ENCODE measurements at places on chromosomes 6 and 20.

DNA sequence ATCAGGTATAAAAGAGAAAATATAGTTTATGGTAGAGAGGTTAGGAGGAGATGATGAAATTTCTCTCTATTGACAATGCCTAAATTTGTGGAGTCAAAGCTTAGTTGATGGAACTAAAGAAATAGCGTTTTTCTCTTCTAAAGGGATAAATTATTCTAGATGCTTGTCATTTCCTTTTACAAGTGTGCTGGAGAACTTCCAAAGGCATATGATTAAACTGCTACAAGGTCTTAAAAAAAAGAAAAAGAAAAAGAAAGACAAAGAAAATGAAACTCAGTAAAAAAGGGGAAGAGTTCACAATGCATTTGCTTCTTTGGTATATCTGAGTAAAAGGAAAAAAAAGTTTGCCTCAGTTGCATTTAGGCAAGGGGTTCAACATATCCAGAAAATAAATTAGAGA lies 499.8 kb upstream of the PTCHD4 start:
- DNase-seq = no peak

- DNase-seq = no peak
Observed at GRCh38 chr6:97669191-97670031, 386.4 kb upstream of the MMS22L start.

DNA sequence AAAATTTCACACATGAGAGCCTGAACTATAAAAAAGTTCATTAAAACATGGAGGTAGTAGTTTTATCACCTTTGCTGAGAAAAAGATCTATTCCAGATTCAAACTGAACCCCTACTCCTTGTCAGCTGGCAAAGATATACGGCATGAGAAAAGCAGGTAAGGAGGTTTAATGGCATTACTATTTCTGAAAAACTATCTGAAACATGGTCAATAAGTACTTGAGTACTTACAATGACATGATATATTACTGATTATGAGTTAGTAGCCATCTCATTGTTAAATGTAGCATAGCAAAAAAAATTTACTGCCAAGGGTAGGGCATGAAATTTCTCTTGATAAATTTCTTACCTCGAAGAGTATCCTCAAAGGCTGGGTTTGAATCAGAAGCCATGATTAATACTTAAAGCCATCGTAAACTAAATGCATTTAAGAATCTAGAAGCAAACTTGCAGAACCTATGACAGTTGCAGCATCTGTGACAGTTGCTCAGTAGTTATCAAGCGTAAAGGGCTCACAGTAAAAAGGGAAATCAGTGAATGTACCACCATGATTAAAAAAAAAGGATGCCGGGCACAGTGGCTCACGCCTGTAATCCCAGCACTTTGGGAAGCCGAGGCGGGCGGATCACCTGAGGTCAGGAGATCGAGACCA lies 8.7 kb downstream of the SLC17A5 start:
- no peak for DNase-seq

DNA sequence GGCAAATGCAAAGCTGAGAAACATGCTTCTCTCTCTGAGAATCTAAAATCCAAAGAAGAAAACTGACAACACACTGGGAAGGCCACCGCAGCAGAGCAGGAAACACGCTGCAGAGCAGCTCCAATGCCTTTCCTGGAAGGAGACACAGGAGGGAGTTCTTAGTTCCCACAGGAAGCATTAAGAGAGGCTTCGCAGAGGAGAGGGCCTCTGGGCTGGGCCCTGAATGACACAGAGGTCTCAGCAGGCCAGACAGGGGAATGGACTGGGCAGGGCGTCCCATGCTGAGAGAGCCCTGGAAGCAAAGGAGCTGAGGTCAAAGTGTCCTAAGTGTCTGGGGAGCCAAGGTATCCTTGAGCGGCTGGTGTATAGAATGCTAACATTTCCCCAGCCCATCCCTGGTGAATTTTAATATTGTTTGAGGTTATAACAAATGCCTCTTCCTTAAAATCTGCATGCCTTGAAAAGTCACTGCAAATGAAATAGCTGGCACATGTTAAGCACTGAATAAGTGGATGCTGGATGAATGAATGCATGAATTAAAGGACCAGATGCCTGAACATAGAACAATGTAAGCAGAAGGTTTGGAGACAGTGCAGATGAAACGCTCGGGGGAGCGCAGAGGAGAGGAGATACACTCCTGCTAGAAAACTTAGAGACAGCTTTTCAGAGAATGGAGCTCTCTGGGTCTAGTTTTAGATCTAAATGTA lies 110.0 kb upstream of the SYNDIG1 start:
- DNase-seq = no peak

- DNase-seq = no peak
Observed at GRCh38 chr20:63160641-63161175, 55.2 kb downstream of the YTHDF1 start.

GRCh38 chr20:18988701-18989100 lies 175.1 kb downstream of the SCP2D1 start:
- no peak for DNase-seq

- no peak for DNase-seq
Observed at GRCh38 chr6:133991096-133991593, 38.1 kb downstream of the TBPL1 start.

DNA sequence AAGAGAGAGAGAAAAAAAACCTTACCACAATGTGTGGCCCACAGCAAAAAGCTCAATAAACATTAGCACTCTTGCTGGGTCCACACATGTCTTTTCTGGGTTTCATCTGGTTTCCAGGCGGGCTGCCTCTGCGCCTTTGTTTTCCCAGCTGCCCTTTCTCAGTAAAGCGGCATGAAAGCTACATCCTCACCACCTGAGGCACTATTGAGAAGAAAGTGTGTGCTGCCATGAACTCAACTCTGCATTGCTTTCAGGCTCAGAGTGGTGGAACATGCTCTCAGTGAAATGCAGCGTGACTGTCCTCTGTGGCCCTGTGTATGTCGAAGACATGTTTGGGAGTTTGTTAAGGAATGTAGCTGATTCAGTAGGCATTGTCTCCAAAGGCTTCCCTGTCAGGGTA lies 102.3 kb downstream of the LYRM2 start:
- DNase-seq = no peak

- DNase-seq = no peak
Observed at GRCh38 chr6:8079126-8079525, 14.9 kb upstream of the BLOC1S5 start.

DNA sequence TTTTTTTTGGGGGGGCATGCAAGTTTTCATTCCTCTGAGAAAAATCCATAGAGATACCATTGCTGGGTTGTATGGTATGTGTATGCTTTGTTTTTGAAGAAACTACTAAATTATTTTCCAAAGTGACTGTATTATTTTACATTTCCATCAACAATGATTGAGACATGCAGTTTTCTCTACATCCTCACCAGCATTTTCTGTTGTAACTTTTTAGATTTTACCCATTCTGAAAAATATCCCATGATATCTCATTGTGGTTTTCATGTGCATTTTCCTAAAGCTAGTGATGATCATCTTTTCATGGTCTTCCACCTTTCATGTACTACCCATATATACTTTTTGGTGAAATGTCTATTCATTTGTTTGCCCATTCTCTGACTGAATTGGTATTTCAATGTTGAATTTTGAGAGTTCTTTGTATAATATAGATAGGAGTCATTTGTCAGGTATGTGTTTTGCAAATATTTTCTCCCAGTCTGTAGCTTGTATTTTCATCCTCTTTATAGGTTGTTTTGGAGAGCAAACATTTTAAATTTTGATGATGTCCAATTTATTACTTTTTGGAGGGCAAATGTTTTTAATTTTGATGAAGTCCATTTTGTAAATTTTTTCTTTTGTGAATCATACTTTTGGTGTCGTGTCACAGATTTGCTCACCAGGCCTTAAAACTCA lies 827.5 kb upstream of the CITED2 start:
- DNase-seq = no peak

DNA sequence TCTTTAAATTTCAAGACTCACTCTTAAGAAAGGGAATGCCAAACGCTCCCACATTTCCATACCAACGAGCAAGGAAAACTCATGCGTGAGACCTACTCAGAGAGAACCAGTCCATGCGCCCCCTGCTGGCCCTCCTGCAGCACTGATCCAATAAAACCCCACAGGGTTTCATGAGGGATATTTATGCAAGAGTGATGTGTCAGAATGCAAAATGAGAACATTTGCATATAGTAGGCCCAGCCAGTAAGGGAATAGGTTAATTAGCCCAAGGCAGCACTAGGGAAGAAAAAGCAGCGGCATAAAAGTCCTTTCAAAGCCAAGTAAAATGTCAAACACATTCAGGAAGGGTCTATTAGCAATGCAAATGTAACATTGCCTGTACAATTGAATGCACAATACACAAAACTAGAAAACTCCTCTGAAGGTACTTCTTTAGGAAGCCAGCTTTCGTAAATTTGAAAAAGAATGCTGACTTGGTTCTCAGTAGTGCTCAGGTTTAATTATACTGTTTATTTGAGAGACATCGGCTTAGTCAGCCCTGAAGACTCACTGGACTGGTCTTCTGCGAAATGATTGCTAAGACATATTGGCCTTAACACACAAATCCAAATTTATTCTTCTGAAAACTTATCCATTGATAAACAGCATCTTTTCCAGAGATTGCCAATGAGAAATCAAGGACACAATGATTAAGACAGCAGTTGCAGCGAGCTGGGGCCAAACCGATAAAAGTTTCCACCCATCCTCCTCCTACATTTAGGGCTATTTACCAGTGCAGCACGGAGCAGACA lies 93.2 kb downstream of the GMPR start:
- DNase-seq = no peak

- DNase-seq = no peak
Observed at GRCh38 chr6:75941509-75941908, 131.0 kb downstream of the IMPG1 start.

DNA sequence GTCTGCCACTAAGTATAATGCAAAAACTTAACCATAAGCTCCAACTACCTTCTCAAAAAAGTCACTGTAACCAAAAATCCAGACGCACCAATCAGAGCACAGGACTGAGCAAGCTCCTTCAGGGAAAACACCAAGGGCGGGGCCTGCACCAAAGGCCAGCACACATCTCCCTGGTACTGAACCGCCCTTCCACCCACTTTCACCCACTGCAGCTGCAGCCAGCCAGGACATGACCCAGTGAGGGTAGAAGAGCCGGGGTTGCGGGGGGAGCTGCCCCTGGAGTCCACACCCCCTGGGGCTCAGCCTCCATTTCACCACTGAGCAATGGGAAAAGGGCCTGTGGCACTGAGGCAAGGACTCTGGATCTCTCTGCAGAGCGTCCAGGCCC lies 54.3 kb downstream of the TAF4 start:
- DNase-seq = no peak

DNA sequence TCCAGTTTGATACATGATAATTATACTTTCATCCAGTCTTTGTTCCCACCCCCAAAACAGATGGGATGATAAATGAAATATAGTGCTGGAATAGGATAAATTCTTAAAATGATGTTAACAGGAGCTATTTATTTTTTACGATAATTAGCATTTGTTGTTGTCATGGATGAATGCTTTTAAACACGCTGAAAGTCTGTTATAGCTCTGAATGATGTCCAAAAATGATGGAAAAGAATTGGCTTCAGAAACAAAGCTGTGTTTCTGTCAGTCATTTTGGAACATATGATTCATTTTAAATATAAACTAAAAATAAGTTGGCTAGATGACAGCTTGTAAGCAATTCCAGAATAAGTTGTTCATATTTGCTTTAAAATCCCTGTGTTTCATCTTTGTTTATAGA lies 237.4 kb downstream of the GRIK2 start:
- no peak for DNase-seq

- DNase-seq = no peak
Observed at GRCh38 chr20:33127422-33128097, 40.4 kb upstream of the BPIFA2 start.

DNA sequence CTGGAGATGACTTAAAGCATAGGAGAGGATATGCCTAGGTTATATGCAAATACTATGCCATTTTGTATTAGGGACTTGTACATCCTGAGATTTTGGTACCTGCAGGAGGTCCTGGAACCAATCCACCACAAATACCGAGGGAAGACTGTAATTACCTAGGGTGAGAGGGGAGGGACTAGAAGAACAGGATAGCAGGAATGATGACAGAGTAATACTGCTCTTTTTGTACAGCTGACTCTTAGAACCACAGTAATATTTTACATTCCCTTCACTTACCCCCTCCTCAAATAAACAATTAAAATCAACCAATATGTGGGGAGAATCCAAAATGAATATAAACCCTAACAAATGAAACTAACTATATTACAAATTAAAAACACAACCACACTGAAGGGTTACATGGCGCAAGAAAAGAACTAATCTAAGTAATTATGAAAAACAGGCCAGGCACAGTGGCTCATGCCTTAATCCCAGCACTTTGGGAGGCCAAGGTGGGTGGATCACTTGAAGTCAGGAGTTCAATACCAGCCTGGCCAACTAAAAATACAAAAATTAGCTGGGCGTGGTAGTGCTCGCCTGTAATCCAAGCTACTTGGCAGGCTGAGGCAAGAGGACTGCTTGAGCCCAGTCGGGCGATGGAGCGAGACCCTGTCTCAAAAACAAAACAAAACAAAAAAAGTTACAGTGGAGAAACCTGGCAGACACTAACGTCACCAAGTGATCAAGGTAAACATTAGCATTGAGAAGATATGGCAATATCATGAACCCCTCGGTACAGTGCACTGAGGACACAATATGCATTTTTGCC lies 37.1 kb downstream of the MAP1LC3A start:
- no peak for DNase-seq

DNA sequence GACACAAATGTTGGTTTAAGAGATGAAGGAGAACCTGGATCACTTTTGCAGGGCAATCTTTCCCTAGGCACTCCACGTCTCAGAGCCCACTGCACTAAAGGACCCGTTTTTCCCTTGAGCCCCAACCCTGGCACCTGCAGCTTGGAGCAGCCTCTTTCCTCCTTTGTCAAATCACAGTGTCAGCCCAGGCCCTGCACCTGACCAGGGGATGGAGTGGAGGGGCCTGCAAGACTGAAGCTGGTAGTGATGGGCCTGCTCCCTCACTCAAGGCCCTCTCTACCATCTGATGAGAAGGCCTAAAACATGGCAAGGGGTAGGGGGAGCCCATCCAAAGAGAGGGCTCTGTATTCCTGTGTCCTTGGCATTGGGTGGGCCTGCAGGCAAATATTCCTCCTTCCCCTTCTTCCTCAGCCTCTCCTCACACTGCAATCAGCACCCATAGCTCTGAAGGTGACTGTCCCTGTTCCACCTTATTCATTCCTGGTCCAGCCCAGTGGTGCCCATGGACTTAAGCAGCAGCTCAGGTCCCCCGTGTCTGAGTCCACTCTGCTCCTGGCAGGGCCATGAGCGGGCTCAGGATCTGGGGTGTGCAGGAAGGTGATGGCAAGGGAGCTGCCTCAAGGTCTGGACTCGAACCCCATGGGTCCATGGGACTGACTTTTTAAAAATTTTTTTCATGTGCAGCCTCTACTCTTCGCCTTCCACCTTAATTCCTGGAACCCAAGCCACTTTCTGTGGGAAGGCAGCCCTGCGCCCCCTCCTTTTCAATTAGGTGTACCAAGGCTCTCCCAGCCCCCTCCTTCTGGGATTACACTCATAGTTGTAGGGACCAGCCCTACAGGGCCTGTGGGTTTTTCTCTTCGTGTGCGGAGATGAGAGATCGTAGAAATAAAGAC lies 6.7 kb downstream of the RAET1G start:
- no peak for DNase-seq

Data from HS-5 (cell line).